ENCODE measurements at places on chromosomes 3 and 15.

DNA sequence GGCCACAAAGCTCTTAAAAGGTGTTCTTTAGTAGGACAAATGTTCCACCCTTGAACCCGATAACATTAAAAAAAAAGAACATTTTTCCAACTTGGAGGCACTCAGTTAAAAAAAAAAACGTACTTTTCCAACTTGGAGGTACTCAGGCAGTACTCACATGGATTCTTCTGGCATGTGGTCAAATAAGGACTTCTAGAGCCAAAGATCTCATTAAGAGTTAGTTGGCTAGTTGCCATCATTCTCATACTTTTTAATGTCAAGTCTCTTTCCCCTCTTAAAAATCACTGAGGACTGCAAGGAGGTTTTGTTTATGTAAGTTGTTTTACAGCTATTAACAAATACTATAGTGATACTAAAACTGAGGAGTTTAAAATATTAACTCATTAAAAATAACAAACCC, 101.0 kb downstream of the CADPS start:
- no peak for DNase-seq

DNA sequence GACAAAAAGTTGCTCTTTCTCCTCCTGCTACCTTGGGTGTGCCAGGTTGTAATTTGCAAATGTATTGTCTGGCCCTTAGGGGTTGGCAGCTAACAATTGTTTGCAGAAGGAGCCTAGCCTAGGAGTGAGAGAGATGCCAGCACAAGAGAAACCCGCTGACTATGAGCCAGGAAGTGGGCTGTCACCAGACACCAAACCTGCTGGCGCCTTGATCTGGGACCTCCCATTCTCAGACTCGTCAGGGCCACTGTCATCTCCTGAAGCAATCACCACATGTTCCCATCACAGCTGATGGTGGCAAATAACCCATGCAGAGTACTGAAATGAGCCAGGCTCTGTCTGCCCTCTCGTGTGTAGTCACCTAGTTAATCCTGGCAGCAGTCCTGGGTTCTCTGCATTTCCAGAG, 406.4 kb upstream of the NPAP1 start:
- no peak for DNase-seq

- no peak for DNase-seq
Observed at GRCh38 chr3:39346785-39347585, 17.5 kb downstream of the CCR8 start.

DNA sequence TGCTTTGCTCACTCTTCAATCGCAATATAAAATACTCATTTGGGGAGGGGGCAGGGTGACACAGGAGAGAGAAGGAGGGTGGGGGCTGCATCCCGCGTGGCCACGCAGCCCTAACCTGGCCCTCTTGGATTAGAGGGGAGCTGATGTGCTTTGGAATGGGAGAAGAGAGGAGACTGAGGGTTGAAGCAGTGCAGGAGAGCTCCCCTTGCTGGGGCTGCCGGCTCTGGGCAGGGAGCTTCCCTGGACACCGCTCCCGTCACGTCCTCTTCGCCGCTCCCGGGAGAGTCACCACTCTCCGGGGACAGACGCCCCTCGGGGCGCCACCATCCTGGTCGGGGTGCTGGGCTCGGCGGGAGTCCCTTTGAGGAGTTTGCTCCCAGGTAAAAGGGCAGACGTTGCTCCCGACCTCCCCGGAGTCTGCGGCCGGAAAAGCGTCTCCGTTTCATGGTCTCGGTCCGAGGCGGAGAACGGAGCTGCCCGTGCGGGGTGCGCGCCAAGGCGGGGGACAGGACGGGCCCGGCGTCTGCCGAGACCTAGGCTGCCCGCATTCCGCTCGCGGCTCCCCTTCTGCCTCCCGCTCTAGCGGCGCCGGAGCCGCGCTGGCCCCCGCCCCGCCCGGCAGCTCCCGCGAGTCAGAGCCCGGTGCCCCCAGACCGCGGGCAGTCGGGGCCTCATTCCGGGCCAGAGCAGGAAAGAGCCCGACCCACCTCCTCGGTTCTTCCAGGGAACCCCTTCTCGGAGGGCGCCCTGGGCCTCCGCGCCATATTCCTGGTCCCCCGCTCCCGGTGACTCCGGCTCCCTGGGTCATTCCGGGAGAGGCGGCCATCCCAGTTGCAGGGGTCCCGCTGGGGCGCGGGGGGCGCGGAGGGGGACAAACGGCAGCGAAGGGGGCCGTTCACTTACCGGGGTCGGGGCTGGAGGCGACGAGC, 603 bp downstream of the SLC7A14 start:
- DNase-seq: no peak

DNA sequence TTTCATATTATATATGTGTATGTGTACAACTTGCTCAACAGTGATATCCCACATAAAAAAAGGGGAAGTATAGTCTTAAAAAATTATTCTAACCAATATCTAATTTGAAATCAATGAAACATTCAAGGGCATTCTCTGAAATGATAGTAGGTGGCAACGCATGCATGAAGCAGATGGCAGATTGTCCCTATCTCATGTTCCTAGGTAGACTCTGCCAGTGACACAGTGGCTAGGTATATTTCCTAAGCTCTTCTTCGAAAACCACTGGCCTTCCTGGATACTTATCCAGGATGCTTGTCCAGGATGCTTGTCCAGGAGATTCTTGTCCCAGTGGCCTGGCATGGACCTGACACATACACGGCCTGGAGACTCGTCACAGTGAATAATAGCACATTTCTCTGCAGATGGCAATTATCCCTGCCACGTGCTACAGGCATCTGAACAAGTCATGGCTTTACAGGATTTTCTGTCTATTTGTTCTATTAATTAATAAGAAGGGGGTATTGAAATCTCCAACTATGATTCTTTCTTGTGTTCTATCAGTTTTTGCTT, 54.9 kb downstream of the OCA2 start:
- DNase-seq: peak; percentile 45

GRCh38 chr3:55658690-55659562, 171.8 kb upstream of the WNT5A start:
- DNase-seq: no peak

DNA sequence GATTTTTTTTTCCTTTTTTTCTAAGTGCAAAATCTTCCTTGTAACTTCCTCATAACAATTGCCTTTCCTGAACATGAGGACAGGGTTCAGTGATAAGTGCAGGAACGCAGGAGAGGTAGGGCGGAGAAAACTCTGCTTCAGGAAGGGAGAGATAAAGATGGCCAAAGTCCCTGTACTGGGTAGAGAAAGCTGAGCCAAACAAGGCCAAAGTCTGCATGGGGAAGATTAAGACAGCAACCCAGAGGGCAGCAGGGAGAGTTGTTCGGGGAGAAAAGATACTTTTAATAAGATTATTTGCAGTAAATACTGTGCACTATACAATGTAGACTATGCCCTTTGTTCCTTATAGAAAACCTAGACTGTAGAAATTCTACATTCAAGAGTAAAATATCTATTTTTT, 55.4 kb upstream of the LRRFIP2 start:
- DNase-seq: no peak

GRCh38 chr3:126466886-126467610, 8.6 kb downstream of the ZXDC start:
- peak; percentile 71 for DNase-seq

DNA sequence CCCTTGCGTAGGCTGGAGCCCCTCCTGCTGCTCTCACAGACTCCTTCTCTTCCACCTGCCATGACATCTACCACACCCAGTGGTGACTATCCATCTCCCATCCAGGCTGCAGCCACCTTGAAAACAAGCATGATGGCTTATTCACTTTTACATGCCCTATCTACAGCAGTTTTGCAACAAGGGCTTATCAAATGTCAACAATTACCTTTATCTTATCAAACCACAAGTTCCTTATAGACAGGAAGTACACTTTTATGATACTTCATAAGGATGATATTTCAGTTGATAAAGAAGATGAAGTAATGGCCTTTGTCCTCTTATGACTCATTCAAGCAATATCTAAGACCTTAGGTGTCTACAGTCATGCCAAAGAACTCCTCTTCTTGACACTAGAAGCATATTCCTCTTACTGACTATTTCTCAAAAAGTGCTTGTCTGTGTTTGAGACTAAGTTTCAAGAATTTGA, 125.3 kb upstream of the SPRED1 start:
- DNase-seq: no peak

- DNase-seq: no peak
Observed at GRCh38 chr3:131444180-131444579, 58.6 kb downstream of the MRPL3 start.

DNA sequence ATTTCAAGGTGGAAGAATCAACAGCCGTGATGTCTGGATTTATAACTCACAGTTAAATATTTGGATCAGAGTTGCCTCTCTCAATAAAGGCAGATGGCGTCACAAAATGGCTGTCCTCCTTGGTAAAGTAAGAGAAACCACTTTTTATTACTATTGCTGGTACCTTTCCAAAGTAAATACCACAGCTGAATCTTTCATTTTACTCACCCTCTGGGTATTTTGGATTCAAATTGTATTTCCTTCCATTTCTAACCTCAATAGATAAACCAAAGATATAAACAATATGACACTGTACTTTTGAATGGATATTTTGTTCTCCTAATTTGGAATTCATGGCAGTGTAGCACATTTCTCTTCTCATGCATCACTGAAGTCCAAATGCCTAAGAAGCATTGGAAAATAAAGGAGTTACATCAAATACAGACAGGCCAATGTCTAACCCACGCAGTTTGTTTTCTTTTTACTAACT, 29.5 kb downstream of the KLHL24 start:
- no peak for DNase-seq

DNA sequence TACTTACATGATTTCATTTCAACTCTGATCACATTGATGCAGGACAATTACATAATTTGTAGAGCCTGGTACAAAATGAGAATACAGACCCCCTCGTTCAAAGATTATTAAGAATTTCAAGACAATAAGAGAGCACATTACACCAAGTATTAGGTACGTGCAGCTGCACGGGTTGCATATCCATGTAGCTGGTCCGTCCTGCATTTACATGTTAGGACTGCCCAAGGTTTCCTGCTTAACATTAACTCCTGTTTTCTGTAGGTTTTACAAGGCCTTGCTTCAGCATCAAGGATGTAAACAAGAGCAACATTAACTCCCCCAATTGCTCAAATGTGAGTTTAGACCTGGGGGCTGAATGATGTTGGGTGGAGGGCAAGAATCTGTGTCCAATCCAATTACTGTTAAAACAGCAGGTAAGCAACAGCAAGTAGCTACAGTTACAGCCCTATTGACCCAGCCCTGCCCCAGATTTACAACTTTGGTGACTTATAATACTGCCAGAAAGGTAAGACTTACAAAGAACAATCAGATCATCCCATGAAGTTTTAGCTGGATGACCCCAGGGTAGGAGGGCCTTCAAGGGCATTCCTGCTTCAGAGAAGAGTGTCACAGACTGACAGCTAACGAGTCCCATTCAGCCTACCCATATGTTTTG, 127.4 kb upstream of the PPP2R3A start:
- no peak for DNase-seq

GRCh38 chr15:70378126-70379031, 280.7 kb upstream of the TLE3 start:
- no peak for DNase-seq

DNA sequence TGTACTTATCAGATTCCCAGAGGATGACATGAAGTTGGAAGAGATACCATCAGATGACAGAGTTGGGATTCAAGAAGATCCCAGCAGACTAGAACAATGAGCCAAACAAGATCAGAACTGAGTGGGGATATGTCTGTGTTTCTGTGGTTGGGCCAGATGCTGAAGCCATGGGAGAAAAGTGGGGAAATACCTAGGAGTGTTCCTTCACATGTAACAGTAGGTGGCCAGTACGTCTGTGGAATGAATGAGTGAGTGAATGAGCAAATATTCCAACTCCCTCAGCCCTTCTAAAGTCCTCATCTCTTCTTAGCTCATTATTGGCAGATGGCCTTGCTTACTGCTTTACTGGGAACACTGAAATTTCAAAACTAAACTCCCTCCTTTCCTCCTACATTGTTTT, 32.2 kb upstream of the GREM1 start:
- no peak for DNase-seq

- no peak for DNase-seq
Observed at GRCh38 chr3:9793161-9793781, 389 bp downstream of the ARPC4 start.

- DNase-seq: no peak
Observed at GRCh38 chr15:86139828-86140227, 60.2 kb downstream of the AGBL1 start.

DNA sequence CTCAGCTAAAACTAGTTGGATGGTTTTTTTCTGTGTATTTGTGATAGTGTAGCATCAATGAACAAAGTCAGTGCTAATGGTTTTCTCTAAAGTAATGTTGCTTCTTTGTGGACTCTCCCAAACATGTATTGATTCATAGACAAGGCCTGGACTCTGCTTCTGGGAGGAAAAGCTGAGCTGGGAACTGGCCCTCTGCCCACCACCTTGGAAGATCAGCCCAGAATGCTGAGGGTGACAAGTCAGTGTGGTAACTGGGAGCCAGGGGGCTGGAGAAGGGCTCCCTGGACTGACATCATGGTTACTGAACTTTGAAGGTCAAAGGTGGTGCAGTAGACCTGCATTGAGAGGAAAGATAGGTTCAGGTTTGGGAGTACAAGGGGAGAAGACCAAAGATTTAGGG, 3.0 kb downstream of the ARHGAP31 start:
- DNase-seq: no peak

DNA sequence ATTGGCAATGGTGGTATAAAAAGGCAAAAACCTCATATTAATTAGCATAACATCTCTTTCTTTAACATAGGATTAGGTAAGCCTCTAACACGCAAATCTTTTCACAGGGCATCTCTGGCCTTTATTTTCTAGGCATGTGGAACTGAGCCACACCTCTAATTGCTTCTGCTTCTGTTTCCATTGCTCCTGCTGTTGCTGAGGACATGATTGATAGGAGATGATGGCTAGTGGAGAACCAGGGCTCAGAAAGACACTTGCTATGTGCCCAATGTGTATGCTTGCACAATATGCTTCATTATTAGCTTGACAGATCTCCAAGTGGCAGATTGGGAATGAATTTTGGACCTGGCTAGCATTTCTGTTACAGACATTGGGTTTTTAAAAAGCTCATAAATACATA, 114.5 kb downstream of the EPHA3 start:
- DNase-seq: no peak

DNA sequence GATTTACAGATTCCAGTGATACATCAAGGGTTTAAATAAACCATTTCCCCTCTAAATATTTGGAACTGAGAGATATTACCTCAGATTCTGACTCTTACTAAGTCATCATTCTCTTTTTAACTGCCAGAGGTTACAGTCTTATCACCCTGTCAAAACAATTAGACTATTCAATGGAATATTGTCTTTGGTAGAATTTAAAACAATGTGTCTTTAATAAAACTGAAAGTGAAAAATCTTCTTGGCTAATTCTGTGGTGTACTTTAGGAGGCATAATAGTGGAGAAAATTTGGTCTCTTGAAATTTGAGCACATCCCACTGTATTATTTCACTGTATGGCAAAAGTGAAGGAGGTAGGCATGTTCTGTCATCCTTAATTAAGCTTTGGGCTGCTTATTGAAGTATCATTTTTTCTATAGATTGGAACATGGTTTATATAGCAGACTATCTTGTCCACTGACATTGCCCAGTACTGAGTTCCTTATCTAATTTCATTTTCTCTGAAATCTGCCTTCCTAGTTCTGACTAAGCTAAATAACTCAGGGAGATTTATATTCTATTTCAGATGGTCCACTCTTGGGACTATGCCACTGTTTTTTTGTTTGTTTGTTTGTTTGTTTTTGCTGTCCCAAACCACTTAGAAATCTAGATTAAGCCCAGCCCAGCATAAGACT, 48.0 kb upstream of the UTS2B start:
- DNase-seq: no peak

GRCh38 chr15:73629798-73630429, 3.3 kb downstream of the NPTN start:
- no peak for DNase-seq
